ENCODE measurements at places on chromosomes 6 and 20.

- DNase-seq = no peak
Observed at GRCh38 chr6:126781582-126781981, 336.9 kb upstream of the RSPO3 start.

DNA sequence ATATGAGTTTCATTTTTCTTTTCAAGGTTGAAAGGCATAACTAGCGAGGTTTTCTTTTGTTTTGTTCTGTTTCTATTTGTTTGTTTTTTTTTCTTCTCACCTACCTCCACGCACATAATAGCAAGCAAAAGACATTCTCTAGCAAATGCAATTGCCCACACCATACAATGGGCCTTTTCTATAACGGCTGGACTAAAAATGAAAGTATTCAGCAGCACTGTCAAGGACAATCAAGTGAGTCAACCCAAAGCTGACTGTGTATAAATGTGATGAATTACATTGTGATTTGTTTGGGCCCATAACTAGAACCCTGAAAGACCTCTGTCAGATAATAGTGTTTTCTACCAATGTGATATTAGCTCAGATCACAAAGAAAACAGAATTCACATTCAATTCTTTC lies 496.7 kb downstream of the RNF144B start:
- no peak for DNase-seq

DNA sequence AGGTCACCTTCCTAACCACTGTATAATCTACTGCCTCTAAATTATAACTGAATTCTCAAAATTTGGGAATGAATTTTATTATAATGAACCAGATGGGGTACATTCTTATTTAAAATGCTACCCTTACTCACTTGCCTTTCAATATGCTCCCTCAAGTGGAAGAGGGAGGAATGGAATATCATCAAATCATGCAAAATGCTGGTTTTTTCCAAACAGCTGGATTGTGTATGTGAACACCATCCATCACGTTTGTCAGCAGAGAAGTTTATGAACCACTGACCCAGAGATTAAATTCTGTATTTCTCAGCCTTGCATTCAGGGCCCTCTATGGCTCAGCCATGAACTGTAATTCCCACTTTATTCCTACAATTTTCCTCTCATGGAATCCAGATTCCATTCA lies 40.5 kb downstream of the CBLN4 start:
- DNase-seq = no peak

DNA sequence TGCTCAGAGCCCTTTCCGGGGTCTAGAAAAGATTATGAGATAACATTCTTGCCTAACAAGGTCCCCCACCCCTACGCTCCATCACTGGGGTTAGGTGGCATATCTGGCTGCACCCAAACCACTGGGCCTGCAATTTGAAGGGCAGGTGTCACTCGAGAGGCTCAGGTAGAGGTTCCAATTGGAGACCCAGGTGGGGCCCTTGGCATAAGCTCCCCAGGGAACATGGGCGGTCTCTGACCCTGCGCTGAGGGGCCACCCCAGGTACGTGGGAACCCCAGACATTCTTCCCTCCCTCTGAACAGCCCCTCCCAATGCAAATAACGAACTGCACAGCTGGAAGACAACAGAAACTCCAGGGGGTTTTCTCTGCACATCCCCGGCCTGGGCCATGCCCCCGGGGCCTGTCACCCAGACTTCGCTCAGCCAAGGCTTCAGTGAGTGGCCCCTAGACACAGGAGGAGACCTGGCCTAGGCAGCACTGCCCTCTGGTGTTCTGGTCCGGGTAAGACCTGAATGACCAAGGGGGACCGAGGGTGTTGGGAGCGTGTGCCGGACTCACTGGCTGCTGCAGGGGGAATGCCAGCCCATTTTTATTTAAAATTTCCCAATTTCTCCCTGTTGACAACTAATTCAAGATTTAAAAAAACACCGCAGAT lies 47.5 kb downstream of the DSTN start:
- DNase-seq = peak; percentile 54
